ENCODE measurements at places on chromosomes 11 and 22.
A peak's percentile ranks its signal among the peaks of the same experiment; 100 is the strongest.

- no peak for DNase-seq
Measured at GRCh38 chr11:70145071-70145470, 58.0 kb upstream of the FADD start.

- no peak for DNase-seq
Measured at GRCh38 chr11:72162891-72163492, 27.5 kb downstream of the FOLR3 start.

- DNase-seq, result no peak
Measured at GRCh38 chr11:120249279-120250262, 9.6 kb downstream of the POU2F3 start.

DNA sequence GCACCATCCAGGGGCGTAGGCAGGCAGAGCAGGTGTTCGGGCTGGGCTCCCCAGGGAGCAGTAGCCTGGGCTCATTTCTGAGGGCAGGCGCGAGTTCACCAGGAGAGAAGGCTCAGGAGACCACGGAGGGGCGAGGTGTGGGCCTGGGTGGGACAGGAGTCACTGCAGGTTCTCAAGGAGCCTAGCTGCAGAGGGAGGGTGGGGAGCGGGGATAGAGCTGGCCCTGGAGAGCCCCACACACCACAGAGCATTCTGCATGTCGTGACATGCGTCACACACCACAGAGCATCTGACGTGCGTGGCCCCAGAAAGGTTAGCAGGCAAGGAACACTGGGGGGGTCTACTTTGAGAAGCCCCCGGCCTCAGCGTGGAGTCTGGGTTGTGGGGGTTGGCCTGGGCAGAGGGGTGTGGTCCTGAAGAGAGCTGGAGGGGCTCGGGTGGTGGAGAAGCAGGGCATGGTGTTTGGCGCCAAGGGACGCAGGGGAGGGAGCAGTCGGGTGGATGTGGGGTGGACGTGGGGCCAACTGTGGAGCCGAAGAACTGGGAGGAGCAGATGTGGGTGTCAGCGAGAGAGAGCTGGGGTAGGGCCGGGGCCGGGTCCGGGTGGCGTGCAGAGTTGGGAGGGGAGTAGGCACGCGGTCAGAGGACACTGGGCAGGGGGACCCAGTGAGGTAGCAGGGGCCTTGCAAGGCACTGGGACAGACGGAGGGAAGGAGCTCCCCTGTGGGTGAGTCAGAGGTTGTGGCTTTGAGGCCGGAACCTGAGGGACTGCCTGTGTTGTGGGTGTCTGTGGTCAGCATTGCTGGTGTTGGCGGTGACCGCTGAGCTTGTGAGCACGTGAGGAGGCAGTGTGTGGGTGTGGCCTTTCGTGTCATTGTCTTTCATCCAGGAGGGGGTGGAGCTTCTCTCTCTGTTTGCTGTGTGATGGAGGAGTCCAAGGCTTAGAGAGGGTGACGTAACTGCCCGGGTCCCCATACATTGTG is 25.5 kb downstream of the CTTN start:
- no peak for DNase-seq

GRCh38 chr11:85572056-85572455 is 55.1 kb downstream of the DLG2 start:
- peak; percentile 29 for DNase-seq

DNA sequence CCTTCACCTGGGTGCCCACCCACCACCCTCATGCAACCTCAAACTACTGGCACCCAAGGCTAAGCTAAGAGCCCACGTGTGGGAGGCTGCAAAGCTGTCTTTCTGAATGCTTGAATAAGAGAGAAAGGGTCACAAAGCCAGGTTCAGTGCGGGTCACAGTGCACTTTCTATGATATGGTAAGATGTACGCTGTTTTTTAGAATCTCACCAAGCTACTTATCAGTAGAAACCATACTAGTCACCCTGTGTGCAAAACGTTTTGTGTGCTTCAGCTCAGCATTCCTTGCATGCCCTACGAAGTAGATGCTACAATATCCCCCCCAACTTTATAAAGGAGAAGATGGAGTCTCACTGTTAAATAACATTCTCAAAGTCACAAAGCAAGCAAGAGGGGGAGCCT is 14.9 kb downstream of the P2RX3 start:
- no peak for DNase-seq

DNA sequence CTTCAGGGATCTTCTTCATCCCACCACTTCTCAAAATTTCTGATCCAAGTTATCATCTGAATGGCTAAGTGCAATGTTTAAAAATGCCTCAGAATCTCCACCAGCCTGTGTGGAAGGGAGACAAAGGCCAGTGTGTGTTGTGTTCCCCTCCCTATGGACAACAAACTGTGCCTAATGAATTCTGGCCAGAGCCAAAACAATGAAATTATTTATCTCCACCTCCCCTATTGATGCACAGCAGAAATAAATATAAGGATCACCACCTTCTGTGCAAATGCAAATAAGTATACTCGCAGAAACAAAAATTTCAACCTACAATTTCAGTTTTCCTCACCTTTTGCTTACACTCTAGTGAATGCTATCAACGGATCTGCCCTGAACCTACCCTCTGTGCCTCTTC is 75.8 kb downstream of the GAB2 start:
- no peak for DNase-seq

DNA sequence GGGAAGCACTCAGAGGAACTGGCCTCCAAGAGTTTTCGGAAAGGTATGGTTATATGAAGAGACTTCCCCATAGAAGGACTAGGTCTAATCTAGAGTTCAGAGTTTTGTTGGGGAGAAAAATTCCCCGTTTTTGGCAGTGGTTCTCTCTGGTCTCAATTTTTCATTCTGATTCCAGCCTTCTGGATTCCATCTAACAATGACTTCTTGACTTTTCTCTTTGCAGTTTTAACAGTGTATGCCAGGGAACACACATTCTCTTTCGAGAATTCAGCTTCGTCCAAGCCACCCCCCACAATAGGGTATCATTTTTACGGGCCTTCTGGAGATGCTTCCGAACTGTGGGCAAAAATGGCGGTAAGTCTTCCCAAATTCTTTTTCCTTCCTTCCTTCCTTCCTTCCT is 115.6 kb downstream of the CSTPP1 start:
- DNase-seq, result no peak

DNA sequence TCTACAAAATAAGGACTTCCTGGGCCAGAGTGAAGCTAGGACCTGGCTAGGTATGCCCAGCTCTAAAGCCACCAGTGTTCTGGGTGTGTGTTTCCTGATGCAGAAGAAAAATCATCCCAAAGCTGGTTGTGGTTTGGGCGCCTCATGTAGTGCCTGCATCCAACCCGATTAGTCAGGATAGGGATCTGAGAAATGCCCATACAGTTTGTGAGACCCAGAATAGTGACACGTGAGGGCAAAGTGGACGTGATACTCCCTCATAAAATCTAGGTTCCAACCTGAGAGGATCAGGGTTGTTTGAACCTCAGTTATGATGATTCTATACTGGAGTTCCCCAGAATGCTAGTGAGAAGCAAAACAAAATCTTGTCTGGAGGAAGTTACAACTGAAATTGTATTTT is 238.4 kb downstream of the TBC1D22A start:
- DNase-seq, result no peak

- DNase-seq, result no peak
Measured at GRCh38 chr11:40280159-40281051, 1179.0 kb downstream of the LRRC4C start.

All from RPMI8226 (cell line).